ENCODE measurements at places on chromosomes 1 and 21.
A peak's percentile ranks its signal among the peaks of the same experiment; 100 is the strongest.

- no peak for DNase-seq
Observed at GRCh38 chr1:93659822-93660503, 21.7 kb downstream of the BCAR3 start.

DNA sequence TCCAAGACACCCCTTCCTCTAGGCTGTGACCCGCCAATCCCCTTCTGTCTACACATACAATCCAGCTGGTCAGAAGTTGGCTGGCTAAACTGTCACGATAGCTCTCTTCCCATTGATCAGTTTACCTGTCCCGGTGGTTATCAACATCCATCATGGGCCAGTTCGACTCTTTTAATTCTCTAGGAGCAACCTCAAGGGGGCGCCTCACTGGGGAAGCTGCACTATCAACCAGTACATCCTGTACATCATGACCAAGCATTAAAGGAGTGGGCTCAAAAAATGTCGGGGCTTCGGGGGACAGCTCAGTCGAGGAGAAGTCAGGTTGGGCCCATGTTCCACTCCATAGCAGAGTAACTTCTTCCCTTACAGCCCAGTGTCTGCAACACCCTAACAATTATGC is 53.2 kb upstream of the B3GALNT2 start:
- peak; percentile 78 for DNase-seq

DNA sequence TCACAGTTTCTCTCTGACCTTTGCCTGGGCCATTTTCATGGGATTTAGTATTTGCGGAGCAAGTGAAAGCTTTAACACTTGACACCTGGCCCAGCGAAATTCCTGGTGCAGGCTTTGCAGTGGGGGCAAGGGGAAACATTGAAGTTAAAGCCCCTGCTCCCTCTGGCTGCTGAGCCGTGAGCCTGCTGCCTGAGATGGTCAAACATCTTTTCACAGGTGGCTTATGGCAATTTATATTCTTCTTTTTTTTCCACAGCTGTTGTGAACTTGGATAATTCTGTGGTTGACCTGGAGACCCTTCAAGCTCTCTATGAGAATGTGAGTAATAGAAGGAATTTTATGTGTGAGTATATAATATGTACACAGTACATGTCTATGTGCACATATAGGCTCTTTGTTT is 202.9 kb downstream of the FMN2 start:
- peak; percentile 79 for DNase-seq

GRCh38 chr1:84303314-84303830 is 1.9 kb downstream of the SAMD13 start:
- DNase-seq: no peak
